ENCODE measurements at places on chromosomes 2 and 18.

DNA sequence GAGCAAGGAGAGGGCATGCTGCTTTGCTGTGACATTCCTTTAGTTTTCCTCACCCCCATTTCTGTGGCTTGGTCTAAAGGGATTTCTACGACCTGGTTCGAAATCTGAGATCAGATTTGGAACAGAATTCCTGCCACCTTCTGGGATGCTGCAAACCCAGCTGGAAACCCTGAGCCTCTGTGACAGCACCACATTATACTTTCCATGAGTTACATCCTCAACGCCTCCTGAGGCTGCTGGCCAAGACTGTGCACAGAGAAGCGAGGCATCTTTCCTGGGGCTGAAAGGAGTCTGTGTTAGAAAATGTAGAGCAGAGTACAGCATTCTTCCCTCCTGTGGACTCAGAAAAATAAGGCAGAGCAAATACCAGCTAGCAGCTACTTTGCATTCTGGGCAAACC lies 138.1 kb upstream of the CHAC2 start:
- no peak for DNase-seq

DNA sequence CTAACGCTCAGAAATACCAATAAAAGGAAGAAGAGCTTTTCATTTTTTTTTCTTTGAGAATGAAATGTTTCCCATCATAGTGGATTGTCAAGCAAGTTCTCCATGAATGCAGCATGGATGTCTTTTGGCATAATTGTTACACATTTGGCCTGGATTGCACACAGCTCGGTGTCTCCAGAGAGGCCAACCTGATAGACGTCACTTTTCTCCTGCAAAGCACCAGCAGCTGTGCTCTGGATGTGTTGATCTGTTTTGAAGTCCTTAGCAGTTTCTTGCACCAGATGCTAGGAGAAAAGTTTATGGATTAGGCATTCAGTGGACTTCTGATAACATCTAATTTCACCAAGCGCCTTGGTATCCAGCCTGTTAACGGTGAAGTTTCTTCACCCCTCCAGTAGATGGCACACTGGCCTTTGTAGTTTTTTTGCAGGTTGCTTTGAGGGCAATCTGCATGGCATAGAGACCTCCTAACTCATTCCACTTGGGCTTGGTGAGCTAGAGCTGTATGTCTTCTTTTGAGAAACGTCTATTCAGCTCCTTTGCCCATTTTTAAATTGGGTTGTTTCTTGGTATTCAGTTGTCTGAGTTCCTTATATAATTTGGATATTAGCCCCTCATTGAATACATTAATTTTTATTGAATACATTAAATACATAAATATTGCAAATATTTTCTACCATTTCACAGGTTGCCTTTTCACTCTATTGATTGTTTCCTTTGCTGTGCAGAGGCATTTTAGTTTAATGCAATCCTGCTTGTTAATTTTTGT lies 59.7 kb downstream of the PTH2R start:
- no peak for DNase-seq

DNA sequence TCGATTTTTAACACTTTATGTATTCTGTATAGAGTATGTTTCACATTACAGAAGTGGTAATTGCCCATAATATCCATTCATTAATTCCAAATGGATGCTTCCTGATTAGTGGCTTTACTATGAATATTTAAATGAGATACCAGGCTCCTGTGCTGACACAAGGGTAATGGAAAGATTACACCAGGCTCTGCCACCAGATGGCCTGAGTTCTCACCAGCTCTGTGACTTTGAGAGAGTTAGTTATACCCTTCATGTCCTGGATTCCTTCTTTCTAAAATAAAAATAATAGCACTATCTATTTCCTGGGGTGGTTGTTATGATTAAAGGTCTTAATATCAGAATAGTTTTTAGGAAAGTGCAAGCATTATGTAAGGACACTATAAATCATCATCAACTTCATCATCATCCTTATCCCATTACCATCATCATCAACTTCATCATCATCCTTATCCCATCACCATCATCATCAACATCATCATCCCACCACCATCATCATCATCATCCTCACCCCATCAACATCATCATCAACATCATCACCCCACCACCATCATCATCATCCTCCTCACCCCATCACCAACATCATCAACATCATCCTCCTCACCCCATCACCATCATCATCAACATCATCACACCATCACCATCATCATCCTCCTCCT lies 151.8 kb downstream of the DNER start:
- DNase-seq = no peak

DNA sequence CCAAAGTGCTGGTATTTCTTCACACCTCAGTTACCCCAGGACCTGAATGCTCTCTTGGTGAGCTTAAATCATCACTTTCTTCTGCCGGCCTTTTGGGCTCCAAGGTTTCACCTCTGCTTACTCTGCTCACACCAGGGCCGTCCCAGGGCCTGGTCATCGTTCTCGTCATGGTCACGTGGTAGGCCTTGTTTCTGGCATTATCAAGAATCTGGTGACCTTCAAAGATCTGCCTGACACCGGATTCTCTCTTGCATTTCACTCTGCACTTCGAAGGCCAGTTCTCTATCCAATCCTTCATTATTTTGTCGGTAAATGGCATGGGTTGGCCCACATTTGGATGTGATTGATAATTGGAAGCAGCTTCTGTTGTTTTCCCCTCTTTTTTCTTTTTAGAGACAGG lies 80.5 kb downstream of the HRH4 start:
- DNase-seq = no peak

DNA sequence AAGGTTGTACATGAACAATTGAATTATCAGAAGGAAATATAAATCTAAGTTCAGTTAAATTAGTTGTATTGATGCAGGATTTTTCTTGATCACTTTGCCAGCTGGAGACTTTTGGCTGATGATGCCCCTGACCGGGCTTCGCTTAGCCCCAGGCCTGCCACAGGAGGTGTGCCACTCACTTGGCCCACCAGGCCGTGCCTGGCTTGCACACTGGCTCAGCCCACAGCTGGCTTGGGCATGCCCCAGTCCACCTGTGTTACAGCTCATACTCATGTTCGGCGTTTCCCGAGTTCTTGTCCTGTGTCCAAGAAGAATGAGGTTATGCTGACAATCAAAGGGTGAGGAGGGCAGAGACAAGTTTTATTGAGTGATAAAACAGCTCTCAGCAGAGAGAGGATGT lies 773.9 kb upstream of the FANCL start:
- DNase-seq = no peak

- no peak for DNase-seq
Observed at GRCh38 chr2:190526105-190526750, 8.3 kb downstream of the NEMP2 start.

DNA sequence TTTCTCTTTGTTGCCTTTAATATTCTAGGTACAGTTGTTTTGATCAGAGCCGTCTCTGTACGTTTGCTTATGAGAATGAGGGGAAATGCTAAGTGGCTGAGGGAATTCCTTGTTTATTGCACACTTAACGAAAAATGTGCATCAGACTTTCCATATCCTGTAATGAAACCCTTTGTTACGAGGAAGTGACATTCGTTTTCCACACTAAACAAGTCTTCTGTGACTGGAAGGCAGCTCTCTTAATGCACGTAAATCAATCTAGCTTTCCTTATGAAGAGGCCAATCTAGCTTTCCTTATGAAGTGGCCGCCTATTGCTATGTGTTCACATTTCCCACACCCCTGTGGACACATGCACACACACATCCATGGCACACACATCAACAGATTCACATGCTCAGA lies 186.2 kb downstream of the SNTG2 start:
- no peak for DNase-seq

DNA sequence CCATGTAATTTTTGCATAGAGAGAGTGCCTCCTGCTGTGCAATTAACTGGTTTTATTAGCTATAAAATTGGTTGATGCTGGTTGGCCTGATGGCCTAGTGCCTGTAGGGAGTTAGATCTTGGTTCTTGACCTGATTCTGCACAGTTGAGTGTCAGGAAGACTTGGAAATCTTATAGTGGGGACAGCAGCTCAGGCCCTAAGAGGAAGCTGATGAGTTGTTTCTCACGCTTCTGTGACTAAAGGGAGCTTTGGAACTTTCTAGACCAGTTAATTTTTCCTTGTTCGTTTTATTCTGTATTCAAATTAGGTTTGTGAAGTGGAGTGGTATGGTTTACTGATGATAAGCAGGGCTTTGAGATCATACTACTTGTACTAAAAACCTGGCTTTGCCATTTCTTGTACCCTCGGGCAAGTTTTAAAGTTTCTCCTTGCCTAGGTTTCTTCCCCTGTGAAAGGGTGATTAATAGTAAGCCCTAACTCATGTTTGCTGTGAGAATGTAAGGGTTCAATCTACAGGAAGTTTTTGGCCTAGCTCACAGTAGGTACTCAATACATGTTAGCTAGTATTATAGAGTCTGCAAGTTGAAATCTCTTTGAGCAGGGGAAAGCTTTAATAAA lies 82.1 kb downstream of the MAP3K20 start:
- DNase-seq = no peak

GRCh38 chr2:215476424-215476823 lies 40.6 kb upstream of the FN1 start:
- no peak for DNase-seq

Data from cortex of kidney (tissue), 1 donor.